ENCODE measurements at places on chromosomes 1 and 21.

DNA sequence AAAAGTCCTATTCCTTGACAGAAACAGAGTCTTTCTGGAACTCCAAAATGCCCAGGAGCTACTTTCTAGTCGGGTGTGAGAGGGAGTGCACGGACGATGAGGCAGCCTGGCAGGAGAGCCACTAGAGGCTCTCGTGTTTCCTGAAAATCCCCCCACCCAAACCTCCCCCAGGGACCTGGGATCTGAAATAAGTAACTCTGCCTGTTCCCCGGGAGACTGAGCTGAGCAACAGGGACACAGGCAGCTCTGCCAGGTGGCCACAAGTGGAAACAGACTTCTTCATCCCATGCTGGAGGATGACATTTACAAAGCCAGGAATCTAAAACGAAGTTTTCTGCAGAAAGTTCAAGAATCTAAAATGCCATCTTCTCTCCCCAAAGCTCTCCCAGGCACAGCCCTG lies 77.1 kb downstream of the ITPKB start:
- DNase-seq, result no peak

DNA sequence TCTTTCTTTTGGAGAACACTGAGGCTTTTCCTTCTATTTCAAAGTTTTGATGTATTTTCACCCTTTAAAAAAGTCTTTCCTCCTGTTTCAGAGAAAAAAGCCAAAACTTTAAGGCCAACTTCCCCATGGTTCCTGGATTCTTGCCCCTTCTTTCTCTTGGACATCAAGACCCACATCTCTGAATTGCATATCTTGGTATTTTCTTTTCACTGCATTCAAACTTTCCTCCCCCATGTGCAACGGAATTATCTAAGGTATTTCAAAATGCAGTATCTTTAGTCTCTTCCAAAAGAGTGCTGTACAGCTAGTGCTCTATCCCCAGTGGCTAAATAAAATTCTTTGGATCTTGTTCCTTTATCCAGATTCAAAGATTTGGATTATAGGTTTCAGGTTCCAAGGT lies 81.1 kb upstream of the TSPAN2 start:
- no peak for DNase-seq

DNA sequence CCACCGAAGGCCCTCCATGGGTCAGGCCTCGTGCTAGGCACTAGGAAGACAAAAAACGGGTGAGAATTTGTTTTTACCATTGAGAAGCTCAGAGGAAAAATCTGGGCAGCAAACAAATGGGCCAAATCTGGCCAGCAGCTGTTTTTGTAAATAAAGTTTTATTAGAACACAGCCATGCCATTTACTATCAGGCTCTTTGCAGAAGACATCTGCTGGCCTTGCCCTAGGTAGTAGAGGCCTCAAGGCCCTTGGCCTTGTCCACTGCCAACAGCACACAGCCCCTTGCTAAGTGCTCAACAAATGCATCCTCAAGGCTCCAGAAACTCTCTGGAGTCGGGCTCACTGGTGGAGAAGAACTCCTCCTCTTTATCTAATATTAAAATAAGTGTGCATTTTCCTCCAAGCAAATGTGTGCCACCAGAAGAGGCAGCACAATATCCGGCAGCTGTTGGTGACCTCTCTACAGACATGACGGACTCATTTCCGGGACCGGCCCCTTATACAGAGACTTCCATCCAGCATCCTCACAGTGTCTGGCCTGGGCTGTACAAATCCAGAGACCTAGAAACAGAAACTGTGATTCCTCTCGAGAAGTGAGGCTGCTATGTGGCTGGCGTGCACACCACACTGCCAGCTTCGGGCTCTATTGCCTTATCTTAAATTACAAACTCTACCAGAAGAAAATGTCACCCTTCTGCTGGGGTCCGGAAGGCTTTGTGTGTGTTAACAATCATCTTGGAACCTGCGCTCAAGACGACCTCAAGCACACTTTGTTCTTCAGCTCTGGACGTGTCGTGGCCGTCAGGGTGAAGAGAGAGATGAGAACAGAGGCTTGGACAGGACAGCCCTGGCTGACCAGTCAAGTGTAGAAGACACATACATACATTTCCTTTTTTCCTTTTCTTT lies 203.9 kb downstream of the TOMM20 start:
- DNase-seq, result no peak

GRCh38 chr1:53074313-53075154 lies 12.5 kb downstream of the PODN start:
- no peak for DNase-seq

GRCh38 chr1:181015251-181015615 lies 7.4 kb downstream of the STX6 start:
- DNase-seq, result no peak

DNA sequence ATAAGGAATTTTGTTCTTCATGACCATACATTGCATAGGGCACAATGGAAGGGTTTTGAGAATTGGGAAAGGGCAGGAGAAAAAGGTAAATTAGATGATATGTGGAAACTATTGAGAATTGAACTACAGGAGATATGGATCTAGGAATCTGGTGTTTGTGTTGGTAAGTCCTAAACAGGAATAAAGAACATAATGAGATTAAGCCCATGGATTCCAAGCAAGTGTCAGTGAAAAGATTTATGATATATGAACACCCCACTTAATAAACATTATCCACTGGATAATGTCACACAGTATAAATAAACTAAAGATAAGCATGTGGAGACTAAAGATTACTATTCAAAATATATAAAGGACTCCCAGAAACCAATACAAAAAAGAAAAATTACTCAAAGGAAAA lies 98.2 kb downstream of the TNFSF18 start:
- no peak for DNase-seq

DNA sequence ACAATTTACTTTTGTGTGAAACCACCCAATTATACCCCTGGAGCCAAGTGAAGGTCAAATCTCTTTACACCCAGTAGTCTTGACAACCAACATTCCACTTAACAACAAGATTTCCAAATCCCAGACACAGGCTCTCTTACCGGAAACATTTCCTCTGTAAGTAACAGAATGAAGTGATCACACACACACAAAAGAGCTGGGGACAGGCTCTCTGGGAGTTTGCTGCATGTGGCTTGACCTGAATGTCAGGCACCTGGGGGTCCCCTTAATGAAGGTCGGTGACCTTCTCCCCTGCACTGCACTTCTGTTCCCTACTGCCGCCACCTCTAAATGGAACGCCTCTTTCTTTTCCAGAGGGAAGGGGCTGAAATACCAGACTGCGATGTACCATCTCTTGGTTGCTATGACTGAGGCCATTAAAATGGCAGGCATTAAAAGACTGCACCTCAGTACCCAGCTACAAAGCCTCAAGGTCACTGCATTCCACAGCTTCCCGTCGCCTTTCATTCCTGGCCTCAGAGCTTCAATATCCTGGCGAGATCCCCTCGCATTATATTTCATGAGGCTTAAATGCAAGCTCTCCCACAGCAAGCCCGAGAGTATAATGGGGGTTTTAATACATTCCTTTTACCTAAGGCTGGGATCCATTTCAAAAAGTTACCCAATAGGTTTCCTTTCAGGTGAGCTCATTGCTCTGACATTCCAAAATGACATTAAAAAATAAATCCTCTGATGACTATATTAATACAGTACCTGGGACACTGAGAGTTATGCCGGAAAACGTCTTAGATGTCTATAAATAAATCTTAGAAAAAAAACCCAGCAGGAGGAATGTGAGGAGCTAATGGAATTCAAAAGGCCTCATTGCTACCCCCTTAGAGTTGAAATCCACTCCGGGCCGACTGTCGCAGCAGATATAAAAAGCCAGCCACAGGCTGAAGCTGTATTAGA lies 90.9 kb upstream of the DIRAS3 start:
- no peak for DNase-seq

DNA sequence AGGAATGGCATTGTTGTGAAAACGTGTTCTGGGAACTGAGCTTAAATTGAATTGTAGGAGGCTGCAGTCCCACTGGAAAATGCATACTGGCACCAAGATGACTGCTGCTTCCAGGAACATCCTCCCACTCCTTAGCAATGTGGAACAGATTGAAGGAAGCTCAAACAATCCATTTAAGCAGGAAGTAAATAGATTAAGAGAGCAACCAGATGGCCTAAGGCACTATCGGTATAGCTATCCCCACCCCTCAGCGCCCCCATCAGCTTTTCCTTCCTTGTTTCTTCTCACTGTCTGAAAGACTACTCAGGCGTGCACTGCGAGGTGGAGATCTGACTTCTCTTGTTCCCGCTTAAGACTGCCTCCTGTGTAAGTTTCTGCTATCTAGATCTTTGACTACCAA lies 4.0 kb upstream of the IFI16 start:
- no peak for DNase-seq

DNA sequence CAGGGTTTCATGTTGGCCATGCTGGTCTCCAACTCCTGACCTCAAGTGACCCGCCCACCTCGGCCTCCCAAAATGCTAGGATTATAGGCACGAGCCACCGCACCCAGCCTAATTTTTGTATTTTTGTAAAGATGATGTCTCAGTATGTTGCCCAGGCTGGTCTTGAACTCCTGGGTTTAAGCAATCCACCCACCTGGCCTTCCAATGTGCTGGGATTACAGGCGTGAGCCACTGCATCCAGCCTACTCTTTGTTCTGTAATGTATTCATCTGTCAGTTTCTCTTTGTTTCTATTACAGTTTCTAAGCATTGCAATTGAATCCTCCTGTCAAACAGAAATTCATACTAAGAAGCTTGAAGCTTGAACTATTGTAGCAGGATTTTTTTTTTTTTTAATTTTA lies 54.8 kb upstream of the RCC1 start:
- no peak for DNase-seq

DNA sequence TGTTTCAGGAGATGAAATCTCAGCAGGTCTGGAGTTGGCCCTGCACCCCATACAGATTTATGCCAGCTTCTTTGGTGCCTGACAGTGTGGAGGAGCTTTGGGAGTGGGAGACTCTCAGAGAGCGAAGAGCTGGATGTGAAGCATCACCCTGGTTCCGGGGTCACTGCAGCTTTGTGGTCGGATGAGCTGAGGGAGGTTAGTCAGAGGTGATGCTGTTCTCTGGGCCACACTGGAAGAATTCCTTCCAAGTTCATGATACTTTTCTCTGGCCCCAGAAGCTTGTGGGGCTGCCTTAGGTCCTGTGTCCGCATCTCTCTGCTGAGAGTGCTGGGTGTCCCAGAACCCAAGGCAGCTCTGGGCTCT lies 467.8 kb downstream of the CAMTA1 start:
- DNase-seq, result no peak

- no peak for DNase-seq
These were observed 107.0 kb upstream of the NGF start for GRCh38 chr1:115445090-115445489.

GRCh38 chr1:8424539-8425116 lies 106.7 kb downstream of the SLC45A1 start:
- no peak for DNase-seq

DNA sequence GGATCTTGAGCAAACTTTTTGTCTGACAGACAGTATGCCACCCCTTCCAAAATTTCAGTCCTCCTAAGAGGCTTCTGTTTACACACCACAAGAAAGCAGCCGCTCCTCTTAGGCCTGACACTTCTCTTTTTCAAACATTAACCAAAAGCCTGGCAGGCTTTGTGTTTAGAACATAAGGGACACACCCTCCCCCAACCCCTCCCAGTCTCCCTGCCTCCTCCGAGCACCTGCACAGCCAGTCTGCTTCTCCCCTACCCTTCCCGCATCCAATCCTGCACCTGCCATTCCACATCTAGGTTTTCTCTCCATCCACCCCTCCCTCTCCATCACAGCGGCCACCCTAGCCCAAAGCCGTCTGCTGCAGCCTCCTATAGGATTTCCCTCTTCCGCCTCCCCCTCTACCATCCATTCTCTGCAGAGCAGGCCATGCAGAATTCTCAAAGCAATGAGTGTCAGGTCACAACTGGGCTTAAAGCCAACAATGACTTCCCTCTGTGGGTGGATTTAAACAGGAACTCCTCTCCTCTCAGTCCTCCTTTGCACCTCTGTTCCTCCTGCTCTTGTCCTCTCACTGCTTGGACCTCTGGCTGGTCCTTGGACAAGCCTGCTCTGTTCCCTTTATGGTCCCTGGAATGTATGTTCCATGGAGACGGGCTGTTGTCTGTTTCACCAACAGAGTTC lies 478.2 kb downstream of the NPHP4 start:
- DNase-seq, result no peak

GRCh38 chr1:231337043-231337471 lies 595 bp downstream of the EXOC8 start:
- DNase-seq, result no peak

- DNase-seq, result no peak
These were observed 172.8 kb upstream of the IRF2BP2 start for GRCh38 chr1:234782791-234783190.

- no peak for DNase-seq
These were observed 24.4 kb downstream of the SZRD1 start for GRCh38 chr1:16391411-16391810.

GRCh38 chr1:41135196-41135947 lies 106.7 kb downstream of the SCMH1 start:
- DNase-seq, result no peak

GRCh38 chr1:16093611-16094010 lies 20.2 kb upstream of the FAM131C start:
- no peak for DNase-seq

DNA sequence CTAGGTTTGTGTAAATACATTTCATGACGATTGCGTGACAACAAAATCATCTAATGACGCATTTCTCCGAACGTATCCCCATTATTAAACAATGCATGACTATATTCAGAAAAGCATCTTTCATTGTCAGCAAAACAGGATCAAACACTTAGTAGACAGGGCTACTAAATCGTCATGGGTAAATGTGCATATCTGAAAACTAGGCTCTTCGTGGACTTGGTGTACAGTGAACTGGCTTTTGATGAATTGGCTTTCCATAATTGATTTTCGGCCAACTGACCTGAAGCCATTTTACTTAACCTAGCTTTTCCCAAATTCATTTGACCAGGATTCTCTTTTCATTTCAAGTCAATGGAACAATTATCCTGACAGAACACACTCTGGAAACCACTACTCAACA lies 665.0 kb downstream of the SMYD3 start:
- no peak for DNase-seq

DNA sequence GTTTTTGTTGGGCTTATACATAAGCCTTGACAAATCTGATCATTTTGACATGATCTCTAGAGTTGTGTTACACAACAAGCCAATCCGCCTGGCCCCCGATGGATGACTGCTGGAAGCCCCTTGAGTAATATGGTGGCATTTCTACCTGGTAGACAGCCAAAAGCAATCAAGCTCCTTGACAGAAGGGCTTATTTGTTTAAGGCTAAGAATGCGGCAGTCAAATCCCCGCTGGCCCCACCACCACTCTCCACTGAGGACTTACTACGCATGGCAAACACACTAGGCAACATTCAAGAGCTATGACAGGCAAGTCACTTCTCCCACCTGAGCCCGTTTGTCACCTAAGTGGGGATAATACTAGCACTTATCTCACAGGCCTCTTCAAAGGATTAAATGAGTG lies 33.4 kb upstream of the C1orf198 start:
- DNase-seq, result no peak

DNA sequence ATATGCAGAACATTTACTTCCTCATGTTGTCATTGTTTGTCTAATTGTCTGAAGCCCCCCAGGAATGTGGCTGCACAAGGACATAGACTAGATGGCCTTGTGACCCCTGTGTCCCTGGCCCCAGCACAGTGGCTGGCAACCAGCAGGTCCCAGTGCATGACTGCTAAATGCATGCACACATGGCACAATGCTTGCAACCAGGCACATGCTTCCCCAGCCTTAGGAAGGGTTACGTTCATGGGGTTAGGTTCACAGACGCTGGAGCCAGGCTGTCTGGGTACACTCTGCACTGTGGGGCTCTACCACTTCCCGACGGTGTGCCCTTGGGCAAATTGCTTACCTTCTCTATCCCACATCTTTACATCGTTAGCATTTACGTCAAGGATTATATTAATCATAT lies 21.2 kb upstream of the CLIC6 start:
- no peak for DNase-seq

- DNase-seq, result no peak
These were observed 135.9 kb downstream of the TPR start for GRCh38 chr1:186239171-186239570.
